Heart left ventricle (tissue), 16 donors: ENCODE measurements at places on chromosomes 5 and 9. TPM values are rescaled to one million over a fixed set of nuclear protein-coding genes. Genes with fewer than 3 reads are reported as not detected.

DNA sequence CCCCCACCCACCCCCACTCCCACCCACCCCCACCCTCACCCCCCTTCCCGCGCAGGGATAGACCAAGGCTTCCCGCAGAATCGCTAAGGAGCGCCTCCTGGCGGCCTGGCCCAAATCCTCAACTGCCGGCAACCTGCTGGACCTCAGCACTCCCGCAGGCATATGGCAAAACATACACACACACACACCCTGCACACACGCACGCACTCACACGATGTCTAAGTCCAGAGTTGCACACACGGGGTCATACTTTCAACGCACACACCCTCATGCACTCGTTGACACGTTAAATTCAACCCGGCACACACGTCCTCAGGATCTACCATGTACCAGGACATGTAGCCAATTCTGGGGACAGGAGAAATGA, 1.7 kb downstream of the CPLX2 start:
- no peak for DNase-seq

- no peak for DNase-seq
These were observed 31.5 kb upstream of the NCS1 start for GRCh38 chr9:130140706-130141105.

DNA sequence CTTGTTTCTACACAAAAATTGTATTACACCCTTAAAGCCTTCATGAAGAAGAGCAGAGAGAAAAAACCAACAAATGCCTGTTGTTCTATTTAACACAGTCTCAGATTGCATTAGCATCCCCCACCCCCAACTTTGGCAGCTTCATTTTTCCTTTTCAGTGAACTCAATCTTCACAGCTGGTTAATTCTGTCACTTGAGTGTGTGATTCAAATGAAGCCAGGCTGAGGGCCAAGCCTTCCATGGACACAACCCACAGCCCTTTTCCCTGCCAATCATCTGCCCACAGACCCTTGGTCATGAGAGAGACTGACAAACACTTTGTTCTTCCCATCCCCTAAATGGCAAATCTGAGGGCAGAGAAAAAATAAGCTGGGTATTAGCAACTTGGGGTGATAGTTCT, 217.5 kb upstream of the NMUR2 start:
- peak; percentile 28 for DNase-seq

DNA sequence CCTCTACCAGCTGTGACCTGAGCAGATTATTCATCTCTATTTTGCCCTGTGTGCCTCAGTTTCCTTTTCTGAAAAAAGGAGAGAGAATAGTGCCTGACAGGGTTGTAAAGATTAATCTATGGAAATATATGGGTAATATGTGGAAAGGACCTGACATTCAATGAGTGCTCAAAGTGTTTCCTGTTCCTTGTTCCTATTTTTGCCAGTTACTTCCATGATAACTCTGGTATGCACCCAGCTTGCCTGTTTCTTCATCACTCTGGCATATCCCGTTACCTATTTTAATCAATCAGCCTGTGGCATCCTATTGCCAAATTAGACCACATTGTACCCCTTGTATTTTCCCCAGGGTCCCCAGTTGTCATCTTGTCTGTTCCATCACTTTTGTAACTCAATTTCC, 3.6 kb upstream of the ARAP3 start:
- DNase-seq: no peak

DNA sequence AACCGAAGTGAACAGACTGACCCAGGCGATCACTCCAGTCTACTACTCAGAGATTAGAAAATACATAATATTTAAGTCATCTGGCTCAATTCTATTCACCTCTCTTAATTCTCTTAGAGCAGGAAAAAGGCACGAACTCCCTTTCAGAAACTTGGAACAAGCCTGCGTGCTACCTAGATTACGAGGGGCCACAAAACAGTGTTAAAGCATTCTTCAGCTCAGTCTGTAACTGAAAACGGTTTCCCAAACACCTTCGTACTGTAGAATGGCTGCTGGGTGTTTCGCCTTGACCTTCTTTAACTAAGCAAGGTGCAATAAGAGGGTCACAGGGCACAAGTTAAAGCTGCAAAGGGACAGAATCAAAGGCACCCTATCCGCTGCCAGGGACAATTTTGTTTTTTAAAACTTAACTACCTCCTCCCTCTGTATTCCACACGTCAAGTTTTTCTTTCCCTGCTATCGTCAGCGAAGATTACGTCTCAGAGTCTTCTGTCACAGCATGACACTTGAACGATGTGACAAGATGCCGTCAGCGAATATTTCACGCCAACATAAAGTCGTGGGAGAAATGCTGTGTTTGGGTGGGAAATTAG, 687 bp downstream of the LYSMD3 start:
- DNase-seq: no peak

GRCh38 chr5:90890180-90890579, 331.6 kb downstream of the ADGRV1 start:
- DNase-seq: no peak

DNA sequence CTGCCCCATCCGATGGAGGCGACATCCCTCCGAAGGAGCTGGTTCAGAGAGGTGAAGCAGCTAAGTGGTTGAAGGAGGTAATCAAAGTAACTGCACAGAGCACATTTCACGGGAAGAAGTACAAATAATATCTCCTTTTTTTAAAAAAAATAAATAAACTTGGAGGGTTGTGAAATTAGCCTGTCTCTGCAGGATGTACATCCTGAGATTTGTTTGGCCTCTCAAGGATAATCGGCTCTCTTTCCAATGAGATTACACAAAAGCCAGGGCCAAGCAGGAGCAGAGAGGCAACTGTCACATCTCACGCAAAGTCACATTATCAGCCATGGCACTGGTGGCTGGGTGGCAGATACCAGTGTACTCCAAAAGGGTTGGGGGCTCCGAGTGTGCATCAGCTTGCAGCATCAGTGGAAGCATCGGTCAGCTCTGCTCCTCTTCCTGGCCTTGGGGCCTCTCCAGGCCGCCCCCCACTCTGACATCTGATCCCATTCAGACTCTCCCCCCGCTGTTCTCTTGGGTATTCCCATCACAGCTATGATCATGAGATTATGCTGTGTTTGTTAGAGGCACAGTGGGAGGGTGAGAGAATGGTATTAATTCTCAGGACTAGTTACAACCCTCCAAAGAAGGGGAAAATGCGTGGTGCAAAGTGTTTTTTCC, 109.9 kb downstream of the UGCG start:
- DNase-seq: no peak

DNA sequence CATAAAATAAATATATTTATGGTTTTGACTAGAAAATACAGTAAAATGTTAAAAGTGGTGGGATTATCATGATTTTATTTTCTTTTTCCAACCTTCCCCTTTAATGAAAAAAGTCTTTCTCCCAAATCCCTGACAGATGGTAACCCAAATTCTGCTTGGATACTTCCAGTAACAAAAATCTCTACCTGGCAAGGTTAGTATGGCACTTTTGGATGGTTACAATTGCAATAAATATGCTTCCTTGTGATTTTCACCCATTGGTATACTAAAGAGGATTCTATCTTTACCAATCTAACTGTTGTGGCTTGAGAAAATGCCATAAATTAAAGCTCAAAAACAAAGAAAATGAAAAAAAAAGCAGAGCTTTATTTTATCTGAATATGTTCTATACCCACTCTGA, 62.8 kb downstream of the GABRB2 start:
- no peak for DNase-seq

DNA sequence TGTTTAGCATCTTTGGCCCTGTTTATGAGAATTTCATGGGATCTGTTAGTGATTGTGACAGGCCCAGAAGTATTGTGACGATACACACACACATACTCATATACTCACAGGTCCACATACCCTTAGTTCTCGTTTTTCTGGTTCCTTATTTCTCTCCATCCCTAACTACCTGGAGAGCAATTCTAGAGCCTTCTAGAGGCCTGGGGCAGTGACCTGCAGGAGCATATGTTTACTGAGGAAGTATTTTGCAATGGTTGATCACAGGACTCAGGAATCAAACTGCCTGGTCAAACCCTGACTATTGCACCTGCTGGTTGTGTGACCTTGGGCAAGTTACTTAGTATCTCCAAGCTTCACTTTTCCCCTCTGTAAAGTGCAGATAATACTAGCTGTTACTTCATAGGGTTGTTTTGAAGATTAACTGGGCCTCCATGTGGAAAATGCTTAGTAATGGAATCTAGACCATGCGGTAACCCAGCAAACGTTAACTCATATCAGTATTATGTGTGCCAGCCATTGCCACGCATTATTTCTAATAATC, 8.7 kb downstream of the PAPPA start:
- no peak for DNase-seq

GRCh38 chr5:96143450-96143849, 181.8 kb upstream of the ELL2 start:
- no peak for DNase-seq

DNA sequence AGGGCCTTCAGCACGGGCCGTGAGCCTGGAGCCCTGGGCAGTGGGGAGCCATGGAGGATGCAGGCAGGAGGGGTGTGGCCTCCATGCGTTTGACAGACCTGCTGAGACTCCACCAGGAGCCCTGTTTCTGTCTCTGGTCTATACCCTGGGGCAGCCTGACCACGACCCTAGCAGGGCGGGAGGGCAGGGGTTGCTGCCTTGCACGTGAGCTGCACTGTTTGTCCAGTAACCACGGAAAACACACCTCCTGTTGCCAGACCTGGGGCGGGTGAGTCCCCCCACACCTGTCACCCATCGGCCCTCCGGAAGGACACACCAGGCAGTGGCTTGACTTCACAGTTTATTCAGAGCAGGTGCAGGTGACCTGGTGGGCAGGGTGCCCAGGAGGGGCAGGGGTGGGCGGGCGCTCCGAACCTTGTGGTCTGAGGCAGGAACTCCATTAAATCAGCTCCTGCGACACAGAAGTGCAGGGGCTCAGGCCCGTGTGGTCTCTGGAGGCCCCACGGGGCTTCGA, 3.9 kb downstream of the LCN8 start:
- DNase-seq: no peak

DNA sequence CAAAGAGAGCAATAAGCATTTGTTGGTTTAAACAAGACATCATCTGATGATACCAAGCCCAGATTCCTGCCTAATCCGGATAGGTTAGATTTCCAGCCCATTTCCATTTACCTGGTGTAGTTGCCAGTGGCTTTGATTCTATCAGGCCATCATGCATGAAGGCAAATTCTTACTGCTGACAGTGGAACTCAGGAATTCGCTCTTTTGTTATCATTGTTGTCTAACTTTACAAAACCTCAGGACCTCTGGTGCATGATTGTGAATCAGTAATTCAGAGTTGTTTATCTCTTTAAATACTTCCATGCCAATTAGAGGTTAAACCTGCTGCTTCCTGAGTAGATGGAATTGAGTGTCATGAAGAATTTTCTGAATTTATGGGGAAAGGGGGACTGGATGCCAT, 76.5 kb downstream of the C9orf152 start:
- no peak for DNase-seq

Gene SMC2
- total RNA-seq: 16.4 TPM

Gene CCDC192
- not detected for total RNA-seq
